ENCODE measurements at places on chromosomes 12 and 14.

- no peak for DNase-seq
Observed at GRCh38 chr14:21528381-21529348, 2.5 kb upstream of the SALL2 start.

DNA sequence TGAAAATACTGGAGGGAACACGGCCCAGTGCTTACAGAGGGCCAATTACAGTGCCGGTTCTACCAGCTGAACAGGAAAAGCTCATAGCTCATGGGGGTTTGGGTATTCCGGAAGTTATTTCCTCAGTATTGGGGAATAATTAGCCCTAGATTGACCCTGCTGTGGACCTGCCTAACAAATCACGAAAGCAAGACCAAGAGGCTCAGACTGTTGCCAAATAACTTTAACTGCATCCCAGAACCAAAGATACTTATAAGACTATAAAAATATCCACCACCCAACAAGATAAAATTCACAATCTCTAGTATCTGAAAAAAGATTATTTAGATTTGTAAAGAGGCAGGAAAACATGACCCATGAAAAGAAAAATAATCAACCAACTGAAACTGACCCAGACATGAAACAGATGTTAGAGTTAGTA is 8.0 kb upstream of the OR5AU1 start:
- no peak for DNase-seq

DNA sequence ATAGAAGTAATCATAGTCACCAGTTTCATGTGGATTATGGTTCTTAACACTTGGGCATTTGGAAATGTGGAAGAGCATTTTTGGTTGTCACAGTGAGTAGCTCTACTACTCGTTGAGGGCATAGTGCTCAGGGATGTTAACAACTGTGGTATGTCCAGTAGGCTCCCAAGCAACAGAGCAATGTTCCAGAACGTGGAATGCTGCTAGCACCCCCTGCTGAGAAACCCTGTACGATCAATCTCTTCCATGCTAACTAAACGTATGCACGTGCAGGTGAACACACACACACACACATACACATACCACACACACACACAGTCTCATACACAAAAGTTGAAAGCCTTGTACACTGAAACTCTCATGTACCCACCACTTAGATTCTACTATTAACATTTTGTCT is 16.6 kb upstream of the GNPTAB start:
- no peak for DNase-seq

- DNase-seq, result no peak
Observed at GRCh38 chr12:75781532-75782046, 250.0 kb downstream of the PHLDA1 start.

- no peak for DNase-seq
Observed at GRCh38 chr14:55798406-55798805, 218.4 kb downstream of the KTN1 start.

- peak; percentile 82 for DNase-seq
Observed at GRCh38 chr14:104932676-104933631, 8.3 kb downstream of the PLD4 start.

DNA sequence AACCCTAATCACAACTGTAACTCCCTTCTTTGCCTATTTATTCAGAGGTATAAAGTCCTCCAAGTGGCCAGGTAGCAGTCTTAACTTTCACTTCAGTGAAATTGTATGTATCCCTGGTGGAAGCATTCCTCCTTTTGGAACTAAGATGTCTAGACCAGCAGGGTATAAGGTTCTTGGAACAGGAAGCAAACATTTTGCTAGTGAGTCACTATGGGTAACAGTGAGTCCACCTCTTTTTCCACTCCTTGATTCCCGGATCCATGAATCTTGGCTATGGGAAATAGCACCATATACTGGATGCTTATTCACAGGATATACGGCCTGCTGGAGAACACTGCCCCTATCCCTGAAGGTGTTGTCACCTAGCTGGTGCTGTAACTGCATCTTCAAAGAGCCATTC is 80.2 kb downstream of the KCNA5 start:
- no peak for DNase-seq

- no peak for DNase-seq
Observed at GRCh38 chr14:24189059-24189375, 401 bp upstream of the IPO4 start.

DNA sequence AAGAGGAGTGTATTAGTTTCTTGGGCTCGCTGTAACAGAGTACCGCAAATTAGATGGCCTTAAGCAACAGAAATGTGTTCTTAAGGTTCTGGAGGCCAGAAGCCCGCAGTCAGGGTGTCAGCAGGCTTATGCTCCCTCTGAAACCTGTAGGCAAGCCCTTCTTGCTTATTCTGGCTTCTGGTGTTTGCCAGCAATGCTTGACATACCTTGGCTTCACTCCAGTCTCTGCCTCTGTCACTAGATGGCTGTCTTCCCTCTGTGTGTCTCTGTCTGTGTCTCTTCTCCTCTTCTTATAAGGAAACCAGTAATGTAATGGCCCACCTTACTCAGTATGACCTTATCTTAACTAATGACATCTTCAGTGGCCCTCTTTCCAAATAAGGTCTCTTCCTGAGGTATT is 85.1 kb downstream of the DERA start:
- DNase-seq, result no peak

- DNase-seq, result no peak
Observed at GRCh38 chr12:124410354-124411175, 115.7 kb downstream of the RFLNA start.

DNA sequence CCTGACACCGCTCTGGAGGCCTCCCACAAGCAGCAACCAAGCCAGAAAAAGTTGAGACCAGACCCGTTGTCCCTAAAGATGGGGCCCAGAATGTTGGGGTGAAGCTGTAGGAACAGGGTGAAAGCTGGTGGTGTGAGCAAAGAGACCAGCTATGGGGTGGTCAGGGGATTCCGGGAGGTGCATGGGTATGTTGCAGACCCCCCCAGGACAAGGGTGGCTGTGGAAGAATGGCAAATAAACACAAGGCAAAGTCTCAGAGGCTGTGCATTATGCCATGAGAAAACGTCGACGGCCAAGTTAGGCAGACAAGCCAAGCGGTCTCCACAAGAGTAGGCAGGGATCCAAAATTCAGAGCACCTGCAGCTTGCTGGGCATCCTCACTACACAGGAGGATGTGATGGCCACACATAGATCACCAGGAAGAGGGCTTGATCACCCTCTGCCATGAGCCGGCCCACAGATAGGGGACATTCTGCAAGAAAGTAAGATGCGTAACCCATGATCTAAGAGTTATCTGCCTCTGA is 58.8 kb upstream of the KCNA1 start:
- no peak for DNase-seq

GRCh38 chr12:129659961-129660622 is 243.7 kb downstream of the TMEM132D start:
- DNase-seq, result no peak

- DNase-seq, result no peak
Observed at GRCh38 chr14:104100171-104101085, 14.9 kb downstream of the ASPG start.

- DNase-seq, result no peak
Observed at GRCh38 chr12:116295327-116296263, 18.1 kb upstream of the MED13L start.

DNA sequence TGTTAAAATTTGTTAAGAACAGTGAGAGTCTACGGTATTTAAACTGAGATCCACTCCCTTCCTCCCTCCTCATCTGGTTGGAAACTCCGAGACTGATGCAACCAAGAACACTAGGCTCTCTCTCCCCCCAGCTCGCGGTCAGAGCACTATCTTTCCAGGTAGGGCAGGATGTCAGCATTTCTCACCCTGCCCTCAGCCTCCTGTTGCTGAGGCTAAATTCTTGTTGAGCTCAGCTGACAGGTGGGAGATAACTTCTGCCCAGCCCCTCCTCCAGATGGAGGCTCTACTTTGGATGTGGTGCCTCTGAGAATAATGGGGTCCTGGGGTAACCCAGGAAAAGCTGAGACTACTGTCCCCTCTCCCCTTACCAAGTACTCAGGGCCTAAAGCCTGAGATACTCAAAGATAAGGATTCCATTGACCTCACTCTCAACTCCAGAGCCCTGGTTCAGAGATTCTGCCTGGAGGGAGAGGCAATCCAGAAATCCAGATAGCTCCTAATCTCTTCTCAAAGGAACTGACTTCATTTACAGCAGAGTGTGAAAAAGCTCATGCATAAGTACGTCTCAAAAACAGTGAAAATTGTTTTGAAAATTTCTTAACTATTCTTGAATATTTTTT is 110.1 kb downstream of the EML5 start:
- no peak for DNase-seq

DNA sequence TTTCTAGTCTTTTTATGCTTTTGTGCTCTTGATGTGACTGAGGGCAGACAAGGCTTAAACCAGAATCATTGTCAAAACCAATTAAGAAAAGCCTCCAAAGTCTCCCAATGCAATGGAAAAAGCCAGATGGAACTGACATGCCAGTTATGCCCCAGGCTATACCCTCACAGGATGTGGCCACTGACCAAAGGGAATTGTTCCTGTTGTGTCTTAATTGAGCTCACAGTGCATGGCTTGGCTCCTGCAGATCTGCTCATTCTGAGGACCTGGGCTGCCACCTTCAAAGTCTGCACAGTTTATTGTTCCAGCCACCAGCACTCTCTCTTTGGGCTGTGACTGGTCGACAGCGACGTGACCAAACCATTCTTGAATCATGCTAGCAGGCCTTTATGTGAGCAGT is 17.1 kb upstream of the BICD1 start:
- DNase-seq, result no peak

DNA sequence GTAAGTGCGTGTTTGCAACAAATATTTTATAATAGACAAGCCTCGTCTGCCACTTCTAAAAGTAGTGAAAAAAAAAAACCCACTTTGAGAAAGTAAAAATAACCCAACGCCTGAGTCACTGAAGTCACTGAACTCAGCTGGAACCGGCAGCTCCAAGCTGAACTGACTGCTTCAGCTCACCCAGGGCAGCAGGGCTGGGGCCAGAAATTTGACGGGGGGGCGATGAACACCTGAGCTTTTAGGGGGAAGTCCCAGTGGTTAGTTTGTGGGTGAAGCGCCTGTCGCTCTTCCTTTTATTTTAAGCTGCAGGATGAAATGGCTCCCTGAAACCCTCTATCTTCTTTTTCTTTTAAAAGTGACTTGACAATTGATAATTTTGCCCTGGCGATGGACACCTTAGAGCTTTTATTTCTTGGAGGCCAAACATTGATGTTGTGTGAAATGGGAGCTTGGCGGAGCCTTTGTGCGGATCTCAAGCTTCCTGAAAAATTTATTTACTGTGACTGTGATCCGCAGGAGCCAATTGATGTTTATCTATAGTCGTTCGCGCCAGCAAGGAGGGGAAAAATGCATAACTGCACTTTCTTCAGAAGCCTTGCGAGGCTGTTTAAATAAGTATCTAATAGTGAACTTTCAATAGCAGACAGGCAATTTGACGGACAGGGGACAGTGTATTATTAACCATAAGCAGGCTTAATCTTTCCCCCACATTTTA is 173.2 kb upstream of the MYL2 start:
- DNase-seq, result peak; percentile 17

- DNase-seq, result no peak
Observed at GRCh38 chr12:92784797-92785562, 82.2 kb downstream of the PLEKHG7 start.

- no peak for DNase-seq
Observed at GRCh38 chr12:570435-570920, 92.8 kb downstream of the NINJ2 start.

DNA sequence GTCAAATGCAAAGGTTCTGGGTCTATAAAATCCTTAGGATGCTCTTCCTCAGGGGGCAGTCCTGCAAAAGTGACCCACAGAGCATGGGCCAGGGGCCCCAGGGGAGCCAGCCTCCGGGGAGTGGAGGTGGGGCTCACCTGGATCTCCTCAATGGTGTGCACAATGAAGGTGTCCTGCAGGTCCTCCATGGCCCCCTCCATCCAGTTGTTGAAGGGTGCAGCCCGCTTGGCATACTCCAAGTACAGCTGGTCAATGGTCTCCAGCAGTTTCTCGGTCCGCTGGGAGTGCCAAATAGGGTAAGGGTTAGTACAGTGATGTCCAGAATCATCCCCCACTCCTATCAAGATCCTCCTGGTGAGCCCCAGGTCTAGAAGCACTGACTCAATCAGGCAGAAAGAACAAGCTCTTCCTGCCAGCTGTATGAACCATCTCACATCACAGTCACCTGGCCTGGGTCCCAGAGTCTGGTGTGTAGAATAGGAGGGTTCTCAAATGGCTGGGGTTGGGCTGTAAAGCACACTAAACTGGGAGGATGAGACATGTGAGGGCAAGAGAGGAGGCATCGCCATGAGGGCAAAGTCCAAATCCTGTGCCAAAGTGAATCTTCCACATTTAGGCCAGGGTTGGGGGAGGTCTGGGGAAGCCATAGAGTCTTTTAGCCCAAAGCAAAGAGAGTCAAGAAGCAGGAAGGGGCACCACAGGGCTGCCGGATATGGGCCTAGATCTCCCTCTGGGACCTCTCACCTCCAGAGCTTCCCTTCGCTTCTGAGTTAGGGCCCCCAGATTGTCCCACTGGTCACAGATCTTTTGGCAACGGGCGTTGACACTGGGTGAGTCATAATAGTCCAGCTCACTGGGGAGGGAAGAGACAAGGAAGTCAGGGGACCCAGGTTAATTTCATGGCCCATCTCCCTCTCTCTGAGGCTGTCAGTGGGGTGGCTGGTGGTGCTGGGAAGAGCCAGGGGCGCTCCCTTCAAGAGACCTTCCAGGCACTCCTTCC is 91.5 kb upstream of the ZFP36L1 start:
- DNase-seq, result no peak

DNA sequence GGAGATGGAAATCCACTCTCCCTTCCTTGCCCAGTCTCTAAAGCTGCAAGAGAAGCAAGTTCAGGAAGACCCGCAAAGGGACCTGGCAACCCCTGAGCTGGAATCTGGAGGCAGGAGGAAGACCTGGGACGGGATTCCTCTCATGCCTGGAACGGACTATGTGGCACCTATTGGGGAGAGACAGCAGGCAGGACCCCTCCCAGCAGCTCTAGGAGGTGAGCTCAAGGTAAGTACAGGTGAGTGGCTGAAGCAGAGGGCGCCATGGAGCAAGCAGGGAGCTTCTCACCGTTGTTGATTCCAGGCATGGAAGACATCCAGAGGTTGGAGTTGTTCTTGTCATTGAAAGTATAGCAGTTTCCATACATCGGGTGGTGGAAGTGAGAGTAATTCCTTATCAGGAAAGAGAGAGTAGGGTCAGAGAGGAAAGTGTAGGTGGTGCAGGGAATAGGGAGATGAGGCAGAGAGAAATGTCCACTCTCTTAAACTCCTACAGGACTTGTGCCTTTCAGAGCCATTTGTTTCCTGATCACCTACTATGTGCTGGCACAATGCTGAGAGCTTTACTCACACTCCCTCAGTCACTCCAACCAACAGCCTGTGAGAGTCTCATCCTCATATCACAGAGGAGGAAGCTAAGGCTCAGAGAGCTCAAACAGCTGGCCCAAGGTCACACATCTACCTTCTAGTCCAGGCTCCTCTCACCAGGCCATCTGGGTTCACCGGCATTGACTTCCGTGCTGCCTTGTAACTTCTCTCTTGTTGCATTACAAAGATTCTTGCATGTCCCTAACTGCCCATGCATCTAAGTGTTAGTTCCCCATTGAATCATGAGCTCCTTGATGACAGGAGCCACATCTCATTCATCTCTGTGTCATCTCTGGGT is 13.9 kb upstream of the TNFRSF1A start:
- no peak for DNase-seq

DNA sequence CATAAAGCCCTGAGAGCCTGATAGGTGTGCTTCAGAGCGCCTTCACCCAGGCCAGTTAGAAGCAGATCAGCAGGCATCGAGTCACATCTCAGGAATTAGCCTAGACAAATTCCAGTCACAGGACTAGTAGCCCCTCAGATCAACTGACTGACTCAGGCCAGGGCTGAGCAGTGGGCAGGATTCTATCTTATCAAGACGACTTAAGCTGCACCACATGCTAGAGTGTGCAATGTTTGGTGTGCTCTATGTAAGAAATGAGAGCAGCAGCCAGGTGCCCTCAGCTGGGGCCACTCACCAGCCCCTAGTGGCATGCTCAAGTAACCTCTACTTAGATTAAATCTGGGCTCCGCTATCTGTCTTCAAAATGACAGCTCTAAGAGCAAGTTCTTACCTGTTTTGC is 19.7 kb upstream of the NGB start:
- DNase-seq, result no peak

All from stimulated activated CD8-positive, alpha-beta memory T cell treated with anti-CD3 and anti-CD28 coated beads, Interleukin-4, amount 100 ng/mL, for 24 hours (primary cell).